Activated T-cell treated with anti-CD3 and anti-CD28 coated beads, Interleukin-2, amount 50 U/mL, for 1 hour (primary cell): ENCODE measurements at places on chromosomes 16 and 17.

DNA sequence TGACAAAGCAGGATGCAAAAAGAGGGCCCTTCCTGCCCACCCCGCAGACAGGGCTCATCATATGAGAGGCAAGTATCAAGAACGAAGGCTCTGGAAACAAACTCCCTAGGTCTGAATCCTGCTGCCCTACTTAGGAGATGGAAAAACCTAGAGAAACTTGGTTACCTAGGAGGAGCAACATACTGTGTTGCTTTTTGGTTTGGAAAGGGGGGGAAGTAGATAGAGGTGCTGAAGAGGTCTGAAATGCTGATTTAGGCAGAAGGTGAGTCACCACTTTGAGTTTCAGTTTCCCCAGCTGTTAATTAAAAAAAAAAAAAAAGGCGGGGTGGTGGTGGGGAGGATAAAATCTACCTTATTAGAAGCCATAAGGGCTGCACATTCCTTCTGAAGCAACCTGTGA is 1.5 kb downstream of the N4BP1 start:
- DNase-seq, result peak; percentile 31

- DNase-seq, result no peak
Measured at GRCh38 chr16:69918241-69918640, 32.9 kb upstream of the CLEC18A start.

GRCh38 chr17:66056148-66056547 is 135.8 kb downstream of the CEP112 start:
- DNase-seq, result no peak

DNA sequence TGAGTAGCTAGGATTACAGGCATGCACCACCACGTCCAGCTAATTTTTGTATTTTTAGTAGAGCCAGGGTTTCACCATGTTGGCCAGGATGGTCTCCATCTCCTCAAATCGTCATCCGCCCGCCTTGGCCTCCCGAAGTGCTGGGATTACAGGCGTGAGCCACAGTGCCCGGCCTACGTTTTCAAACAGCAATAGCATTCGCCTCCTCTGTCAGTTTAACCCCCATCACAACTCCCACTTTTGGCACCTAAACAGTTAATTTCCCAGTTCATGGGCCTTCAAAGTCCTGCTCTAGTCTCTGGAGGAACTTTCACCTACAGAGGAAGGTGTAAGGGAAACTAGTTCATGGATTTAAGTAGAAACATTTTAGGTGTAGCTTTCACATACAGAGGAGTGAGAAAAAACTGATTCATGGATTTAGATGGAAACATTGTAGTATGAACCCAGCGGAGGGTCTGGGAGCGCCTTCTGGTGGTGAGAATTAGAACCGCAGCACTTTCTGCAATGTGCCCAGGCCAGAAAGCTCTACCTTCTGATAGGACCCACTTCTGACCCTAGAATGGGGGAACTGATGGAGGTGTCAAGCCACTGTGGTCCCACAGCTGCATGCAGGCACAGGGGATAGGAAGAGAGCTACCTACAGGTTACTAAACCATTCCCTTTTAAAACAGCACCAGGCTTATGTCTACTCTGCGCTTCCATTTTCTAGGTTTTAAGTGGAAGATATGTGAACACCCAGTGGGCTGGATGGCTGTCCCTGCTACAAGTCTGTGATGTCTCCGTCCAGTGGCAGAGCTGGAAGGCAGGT is 12.0 kb upstream of the MEOX1 start:
- peak; percentile 77 for DNase-seq

DNA sequence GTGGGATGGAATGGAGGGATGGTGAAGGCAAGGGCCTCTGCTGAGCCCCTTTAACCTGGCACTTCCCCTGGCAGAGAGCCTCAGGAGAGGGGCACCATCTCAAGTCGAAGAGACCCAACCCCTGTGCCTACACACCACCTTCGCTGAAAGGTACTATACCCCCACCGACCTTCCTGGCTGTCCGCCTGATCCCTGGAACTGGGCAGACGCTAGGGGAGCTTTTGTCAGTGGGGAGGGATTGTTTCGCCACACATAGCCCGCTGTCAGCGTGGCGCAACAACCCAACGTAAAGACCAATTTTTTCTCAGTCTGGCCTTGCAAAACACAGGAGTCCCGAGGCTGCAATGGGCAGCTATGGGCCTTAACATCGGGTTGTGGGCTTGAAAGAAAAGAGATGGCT is 3.1 kb downstream of the PPP1R1B start:
- no peak for DNase-seq

GRCh38 chr16:8254405-8254804 is 335.9 kb downstream of the TMEM114 start:
- no peak for DNase-seq

DNA sequence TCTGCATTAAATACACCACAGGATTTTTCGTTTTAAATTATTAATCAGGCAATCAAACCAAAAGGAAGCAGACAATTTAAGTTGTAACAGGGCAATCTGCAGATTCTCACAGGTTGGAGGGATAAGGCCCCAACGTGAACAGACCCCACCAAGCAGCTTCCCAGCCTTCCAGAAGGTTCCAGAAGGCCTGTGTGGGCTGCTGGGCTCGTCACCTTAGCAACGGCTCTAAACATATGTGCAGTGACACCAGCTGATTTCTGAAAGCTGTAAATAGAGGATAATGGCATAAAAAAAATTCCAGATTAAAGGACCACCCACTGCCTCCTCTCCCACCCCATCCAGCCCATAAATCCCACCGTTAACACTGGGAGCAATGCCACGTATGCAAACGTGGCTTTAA is 123.8 kb downstream of the ZNF778 start:
- no peak for DNase-seq

DNA sequence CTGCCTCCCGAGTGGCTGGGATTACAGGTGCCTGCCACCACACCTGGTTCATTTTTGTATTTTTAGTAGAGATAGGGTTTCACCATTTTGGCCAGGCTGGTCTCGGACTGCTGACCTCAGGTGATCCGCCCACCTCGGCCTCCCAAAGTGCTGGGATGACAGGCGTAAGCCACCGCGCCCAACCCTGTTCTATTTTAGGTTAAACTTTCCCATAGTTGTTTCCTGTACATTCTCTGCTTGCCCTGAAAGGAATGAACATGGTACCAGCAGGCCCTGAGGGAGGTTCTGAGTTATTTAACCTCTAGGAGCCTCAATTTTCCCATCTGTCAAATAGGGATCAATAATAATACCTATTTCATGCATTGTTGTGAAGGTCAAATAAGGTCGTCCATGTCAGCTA is 11.0 kb upstream of the CDH5 start:
- DNase-seq, result no peak

GRCh38 chr17:42122371-42123303 is at the start of gene HSPB9:
Gene HSPB9, plus strand, starts transcription at chr17:42122804. Its CDS starts 47 bp downstream, at chr17:42122851.
- DNase-seq, result no peak

DNA sequence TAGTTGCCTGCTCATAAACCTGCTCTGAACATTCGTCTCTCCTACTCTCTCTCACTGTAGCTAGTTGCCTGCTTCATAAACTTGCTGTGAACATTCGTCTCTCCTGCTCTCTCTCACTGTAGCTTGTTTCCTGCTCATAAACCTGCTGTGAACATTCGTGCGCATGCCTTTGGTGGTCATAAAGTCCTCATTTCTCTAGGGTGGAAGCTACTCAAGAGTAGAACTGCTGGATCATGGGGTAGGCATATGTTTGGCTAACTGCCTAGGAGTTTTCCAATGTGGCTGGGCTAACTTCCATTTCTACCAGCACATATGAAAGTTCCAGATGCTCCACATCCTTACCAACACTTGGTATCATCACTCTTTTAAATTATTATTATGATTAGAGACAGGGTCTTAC is 174.6 kb upstream of the RPH3AL start:
- no peak for DNase-seq

DNA sequence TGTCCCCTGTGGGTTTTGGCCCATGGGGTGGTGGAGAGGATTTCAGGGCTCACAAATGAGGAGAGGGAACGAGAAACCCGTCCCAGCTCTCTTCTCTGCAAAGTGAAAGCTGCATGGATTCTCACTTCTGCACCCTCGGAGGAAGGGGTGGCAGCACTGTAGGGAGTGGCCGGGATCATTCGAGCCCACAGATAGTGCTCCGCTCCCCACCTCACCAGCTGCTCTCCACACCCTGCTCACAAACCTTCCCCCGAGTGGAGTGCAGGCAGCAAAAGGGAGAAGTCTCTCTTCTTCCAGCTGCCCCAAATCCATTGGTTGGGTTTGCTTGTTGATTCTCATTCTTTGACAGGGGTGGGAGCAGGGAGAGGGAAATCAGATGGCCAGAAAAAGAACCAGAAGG is 20.1 kb downstream of the STAT5A start:
- no peak for DNase-seq

GRCh38 chr17:82416771-82417170 is 1.4 kb upstream of the HEXD start:
- DNase-seq, result no peak

GRCh38 chr17:4152471-4152870 is 9.5 kb downstream of the CYB5D2 start:
- DNase-seq, result no peak

DNA sequence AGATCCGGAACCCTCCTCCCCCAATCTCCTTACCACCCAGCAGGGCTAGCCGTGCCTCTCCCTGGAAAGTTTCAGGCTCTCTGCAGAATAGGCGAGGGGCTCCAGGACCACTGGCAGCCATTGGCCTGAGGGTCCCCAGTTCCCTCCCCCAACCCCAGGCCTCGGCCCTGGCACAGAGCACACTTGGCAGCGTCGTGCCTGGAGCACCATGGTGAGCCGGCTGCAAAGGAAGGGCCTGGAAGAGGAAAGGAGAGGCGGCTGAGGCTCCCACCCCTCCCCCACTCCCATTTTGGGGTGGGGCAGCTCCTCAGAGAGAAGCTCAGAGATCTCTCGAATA is 369 bp upstream of the BTBD17 start:
- no peak for DNase-seq

- no peak for DNase-seq
Measured at GRCh38 chr17:17120294-17120693, 78.0 kb downstream of the MPRIP start.

DNA sequence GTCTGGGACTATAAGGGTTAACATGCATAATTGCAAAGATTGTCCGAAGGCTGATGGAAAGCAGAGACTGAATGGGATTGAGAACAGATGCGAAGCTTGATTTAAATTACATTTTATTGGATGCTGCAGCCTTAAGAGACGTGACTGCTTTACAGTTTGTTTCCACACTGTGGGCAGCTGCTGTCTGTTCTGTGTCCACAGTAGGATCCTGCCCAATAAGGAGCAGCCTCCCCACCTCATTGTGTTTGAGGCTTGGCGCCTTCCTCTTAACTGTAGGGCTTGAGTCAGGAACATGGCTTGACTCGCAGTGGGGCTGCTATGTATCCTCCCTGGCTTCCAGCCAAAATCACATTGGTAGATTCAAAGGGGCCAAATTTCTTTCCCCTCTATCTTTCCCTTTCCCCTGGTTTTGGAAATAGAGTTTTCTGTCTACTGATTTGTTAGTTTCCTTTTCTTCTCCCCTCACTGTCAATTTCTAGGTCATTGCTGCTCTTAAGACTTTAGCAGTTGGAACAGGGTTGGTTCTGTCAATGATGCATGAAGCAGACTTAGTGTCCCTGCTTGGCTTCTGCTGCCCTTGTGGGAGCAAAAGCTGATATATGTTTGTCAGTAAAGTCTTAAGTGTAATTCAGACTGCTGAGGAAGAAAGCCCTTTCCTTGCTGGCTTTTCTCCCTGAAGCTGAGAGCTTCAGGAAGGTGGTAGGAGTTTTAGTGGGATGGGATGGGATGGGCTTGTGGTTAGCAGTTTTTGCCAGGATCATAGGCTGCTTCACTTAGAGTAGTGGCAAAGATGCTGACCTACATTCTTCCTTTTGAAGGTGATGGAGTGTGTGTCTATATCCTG is 5.0 kb upstream of the RARA start:
- DNase-seq, result no peak

- DNase-seq, result no peak
Measured at GRCh38 chr16:57310801-57311200, 26.3 kb upstream of the PLLP start.

DNA sequence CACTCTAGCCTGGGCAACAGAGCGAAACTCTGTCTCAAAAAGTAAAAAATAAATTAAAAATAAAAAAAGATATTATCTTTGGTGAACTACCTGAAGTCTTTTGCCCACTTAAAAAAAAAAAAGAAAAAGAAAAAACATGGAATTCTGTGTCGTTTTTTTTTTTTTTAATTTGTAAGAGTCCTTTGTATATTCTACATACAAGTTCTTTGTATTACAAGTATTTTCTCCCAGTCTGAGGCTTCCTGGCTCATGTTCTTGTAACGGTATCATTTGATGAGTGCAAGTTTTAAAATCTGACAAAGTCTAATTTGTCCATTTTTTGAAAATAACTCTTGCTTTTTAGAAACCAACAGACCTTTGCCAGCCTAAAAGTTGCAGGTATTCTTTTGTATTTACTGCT is 12.2 kb upstream of the CBX2 start:
- no peak for DNase-seq

- no peak for DNase-seq
Measured at GRCh38 chr16:85998868-85999729, 100.1 kb downstream of the IRF8 start.

GRCh38 chr17:17027442-17028058 is 14.7 kb upstream of the MPRIP start:
- no peak for DNase-seq

DNA sequence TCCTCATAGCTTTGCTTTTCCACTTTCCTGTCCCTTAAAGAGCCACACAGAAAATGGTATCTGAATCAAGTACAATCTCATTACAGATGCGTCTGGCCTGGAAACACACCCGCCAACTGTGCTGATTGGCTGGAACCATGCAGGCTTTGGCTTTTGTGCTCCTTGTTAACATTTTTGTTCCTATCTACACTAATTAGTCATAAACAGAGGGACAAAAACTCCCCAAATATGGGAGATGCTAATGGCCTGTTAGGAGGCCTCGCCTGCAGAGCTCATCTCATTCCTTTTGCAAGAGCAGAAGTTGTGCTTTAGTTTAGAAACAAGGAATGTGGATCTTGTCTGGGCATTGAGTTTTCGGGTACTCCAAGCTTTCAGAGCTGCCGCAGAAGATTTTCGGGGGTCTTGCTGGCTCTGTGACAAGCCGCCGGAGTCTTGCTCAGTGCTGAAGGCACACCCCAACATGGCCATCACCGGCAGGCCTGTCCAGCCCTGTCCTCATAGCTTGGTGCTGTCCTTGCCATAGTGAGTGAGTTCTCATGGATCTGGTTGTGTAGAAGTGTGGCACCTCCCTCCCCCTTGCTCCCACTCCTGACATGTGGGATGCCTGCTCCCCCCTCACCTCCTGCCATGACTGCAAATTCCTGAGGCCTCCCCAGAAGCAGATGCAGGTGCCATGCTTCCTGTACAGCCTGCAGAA is 69.8 kb downstream of the METRNL start:
- DNase-seq, result no peak

DNA sequence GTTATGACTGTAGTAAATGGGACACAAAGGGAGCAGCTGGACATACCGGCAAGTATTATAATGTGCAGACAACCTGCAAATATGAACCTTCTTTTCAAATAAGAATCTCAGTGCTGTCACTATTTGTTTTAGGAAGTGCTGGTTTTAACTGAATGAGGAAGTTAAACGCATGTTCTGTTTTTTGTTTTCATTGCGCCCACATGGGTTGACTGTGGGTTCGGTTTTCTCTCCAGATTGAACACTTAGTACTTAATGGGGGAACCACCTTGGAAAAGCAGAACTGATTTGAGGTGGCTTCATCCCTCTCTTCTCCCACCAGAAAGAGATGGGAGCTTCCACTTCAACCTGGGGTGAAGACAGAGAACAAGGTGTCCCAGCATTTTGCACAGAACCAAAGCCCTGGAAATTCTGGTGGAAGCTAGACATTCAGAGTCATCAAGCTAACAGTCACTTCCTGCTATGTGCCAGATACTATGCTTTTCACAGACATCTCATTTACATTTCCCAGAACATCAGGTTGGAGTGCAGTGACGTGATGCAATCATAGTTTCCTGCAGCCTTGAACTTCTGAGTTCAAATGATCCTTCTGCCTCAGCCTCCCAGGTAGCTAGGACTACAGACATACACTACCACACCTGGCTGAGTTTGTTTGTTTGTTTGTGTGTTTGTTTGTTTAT is 149.8 kb downstream of the CDH13 start:
- DNase-seq, result no peak
